CMK (cell line): ENCODE measurements at places on chromosomes 12 and 14.

DNA sequence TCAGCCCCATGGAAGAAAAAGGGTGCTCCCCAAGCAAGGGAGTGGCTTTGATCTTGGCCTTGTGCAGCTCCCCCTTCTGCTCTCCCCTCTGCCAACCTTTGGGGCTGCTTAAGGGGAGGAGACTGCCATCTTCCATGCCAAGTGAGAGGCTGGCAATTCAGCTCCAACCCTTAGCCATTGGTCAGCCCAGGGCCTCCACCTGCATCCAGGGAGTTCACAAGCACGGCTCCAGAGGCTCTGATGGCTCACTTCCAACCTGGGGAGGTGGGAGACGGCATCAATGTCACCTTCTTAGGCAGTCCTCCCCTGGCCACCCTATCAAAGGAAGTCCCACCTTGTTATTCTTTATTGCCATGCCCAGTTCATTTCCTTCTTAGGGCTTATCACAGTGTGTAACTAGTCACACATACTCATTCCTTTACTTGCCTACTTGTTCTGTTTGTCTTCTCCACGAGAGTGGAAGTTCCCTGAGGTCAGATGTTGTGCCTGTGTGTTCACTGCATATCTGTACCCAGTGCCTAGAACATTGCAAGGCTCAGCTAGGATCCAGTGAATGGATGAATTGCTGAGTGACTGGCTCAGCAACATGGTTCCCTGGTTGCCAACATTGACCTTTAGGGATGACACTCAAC, 5.0 kb downstream of the HDAC7 start:
- no peak for DNase-seq

DNA sequence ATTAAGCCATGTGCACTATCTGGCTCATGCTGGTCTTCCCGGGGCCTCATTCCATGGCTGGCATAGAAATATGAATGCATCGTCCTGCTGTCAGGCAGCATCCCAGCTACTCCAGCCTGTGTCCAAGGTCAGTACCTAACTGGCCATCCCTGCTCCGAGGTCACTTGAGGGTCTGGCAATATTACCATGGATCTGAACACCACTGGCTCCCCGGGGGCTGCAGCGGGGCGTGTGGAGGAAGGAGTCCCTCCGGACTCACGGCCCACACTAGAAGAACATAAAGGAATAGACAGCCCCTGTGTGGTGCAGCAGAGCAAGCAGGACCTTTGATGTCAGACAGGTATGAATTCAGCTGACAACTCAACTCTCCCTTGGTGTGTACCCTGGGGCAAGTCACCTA, 19.2 kb downstream of the ESRRB start:
- DNase-seq, result no peak

DNA sequence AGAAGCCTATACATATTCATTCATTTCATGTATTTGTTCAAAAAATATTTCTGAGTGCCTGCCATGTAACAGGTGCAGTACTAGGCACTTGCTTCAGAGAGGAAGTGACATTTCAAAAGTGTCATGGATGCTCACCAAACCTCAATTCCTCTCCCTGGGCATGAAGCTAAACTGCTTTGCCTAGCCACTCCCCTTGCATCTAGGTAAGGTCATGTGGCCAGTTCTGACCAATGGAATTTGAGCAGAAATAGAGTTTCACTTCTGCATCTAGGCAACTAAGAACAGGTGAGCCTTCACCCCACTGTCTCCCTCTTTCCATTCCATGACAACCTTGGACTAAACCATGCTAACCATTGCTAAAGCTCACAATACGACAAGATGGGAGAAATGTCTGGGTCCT, 27.6 kb downstream of the TC2N start:
- no peak for DNase-seq

- no peak for DNase-seq
These were observed 19.9 kb downstream of the TTC7B start for GRCh38 chr14:90796329-90796728.

DNA sequence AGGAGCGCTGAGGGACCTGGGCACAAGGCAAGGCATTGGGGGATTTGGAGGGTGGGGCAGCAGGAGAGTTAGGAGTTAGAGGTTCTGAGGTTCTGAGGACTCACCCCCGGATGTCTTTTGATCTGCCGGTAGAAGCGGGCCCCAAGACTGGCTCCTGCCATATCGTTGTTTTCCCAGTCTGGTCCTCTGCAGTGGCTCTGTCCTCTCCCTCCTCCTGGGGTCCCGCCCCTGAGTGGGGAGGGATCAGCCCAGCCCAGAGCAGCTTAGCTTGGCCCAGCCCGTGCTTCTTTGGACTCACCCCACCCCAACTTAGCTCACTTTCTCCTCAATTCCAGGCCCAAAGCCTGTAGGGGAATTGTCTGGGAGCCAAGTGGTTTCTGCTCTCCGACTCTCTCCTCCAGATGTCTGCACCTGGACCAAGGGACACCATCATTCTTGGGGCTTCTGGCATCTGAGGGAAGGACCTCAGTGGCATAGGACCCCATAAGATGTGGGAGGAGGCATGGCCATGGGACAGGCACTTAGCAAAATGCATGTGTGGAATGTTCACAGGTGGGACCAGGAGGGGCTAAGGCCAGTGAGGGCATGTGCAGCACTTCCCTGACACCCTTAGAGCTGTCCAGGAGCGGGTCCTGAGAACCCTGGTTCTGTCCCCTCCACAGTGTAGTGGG, 7.5 kb downstream of the SHMT2 start:
- no peak for DNase-seq
